ENCODE measurements at places on chromosomes 7 and 10. TPM values are rescaled to one million over a fixed set of nuclear protein-coding genes. Genes with fewer than 3 reads are reported as not detected.
A peak's percentile ranks its signal among the peaks of the same experiment; 100 is the strongest.

- no peak for DNase-seq
Observed at GRCh38 chr10:30324448-30325110, 24.5 kb downstream of the MTPAP start.

- no peak for DNase-seq
Observed at GRCh38 chr10:74963549-74963948, 137.1 kb downstream of the KAT6B start.

LBX1 gene
- not detected for total RNA-seq

GRCh38 chr7:117993377-117994003 lies 120.2 kb upstream of the CTTNBP2 start:
- peak; percentile 51 for DNase-seq

LAMB1 gene
- 44.6 TPM for total RNA-seq

All from right cardiac atrium (tissue), 5 donors.